ENCODE measurements at places on chromosomes 16 and 17.

DNA sequence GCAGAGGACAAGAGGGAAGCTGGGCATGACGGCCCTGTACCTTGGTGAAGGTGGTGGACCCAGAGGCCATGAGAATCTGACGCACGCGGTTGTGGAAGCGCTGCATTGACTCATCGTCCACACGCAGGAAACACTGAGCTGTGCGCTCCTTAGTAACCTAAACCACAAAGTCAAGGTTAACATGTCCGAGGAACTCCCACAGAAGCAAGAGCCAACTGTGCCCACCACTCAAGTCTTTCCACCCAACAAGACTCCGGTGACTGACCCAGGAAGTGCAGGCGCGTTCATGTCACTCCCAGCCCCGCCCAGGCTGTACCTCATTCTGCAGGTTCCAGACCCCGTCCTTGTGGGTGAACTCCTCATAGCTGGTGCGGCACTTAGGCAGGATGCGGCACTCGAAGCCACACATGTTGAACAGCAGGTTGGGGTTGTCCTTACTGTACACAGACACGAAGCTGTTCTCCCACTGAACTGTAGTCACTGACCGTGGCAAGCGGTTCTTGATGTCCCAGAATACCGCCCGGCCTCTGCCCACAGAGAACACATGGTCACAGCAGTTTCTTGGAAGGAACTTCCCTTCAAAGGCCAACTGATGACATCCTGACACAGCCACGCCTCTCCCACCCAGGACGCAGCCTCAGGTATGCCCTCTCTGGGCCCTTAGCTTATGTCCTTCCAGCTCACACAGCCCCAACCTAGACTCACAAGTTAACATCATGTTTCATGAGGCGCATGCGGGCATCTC, 11.5 kb downstream of the PRPF8 start:
- no peak for DNase-seq

DNA sequence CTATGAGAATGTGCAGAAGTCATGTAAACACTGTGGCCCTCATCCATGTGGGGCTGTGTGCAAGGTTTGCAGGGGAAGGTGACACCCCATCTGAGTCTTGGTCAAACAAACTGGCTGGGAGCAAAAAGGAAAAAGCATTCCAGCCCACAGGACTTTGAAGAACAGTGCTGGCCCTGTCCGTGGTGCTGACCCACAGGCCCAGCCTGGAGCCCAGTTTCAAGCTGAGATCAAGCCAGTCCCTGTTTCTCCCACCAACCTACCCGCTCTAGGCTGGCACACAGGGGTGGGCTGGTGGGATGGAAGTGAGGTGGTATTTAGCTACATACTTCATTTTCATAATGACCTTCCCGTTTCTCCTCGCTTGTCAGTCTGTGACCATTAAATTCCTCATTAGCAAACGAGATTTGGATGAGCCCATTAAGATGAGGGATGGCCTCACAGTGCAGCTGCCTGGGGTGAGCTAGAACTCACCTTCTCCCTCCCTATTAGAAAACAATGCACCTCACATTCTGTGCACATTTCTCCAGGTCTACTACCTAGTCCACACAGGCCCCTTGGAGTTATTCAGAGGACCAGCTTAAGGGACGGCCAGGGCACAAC, 12.6 kb upstream of the RPL38 start:
- DNase-seq, result no peak

DNA sequence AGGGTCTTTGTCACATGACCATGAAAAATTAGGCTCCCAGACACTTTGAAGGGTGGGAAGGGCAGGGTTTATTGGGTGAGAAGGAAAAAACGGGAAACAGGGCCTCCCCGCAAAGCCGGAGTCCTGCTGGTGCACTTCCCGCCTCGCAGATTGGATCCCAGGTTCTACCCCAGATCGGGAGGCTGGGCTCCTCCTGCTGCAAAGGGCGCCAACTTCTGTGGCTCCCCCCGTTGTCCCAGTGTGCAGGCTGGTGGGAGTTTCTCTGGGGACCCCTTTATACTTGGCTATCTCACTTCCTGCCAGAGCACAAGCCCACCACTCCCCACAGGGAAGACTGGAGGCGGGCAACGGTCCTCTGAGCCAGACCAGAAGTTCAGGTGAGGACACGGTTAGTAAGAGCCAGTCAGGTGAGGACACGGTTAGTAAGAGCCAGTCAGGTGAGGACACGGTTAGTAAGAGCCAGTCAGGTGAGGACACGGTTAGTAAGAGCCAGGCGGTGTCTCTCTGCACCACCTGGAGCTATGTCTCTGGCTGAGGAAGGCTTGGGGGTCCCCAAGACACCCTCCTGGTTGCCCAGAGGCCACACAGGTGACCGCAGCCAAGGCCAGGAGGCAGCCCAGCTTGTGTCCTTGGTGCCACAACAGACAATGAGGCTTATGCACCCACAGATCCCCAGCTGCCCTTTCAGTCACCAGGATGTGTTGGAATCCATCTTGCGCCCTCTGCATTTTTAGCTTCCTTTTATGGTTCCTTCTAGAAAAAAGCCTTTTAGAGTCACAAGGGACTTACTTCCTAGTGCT, 48.1 kb upstream of the CHMP6 start:
- no peak for DNase-seq

- no peak for DNase-seq
These were observed 3.9 kb upstream of the CACNG4 start for GRCh38 chr17:66960613-66961012.

DNA sequence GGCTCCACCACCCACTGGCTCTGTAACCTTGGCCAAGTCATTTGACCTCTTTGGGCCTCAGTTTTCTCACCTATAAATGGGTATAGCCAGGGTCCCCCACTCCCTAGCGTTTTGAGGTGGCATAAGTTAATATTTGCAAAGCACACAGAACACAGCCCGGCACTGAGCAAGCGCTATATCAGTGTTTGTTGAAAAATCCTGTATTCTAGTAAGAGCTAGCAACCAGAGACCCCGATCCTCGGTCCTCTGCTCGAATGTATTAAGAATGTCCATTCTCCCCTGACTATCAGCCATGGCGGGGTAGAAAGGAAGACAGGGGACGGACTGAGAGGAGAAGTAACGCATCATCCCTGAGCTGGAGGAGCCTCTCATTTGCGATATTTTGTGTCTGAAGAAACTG, 131.2 kb downstream of the IRF8 start:
- DNase-seq, result no peak

DNA sequence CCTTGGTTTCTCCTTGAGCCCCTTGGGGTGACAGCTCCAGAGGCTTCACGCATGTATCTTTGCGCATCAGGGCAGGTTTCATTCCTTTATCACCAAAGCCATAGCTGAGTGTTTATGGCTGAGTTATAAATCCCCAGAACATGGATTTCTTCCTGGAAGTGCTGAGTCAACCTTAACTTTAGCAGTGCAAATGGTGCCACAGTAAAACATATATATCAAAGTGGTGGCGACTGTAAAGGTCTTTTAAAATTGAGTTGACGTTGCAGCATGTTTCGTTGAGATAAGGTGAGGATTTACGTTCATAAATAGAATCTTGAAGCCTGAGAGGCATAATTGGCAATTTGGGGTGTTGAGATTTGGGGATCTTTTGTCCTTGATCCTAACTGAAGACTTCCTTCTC, 214.1 kb downstream of the HS3ST4 start:
- DNase-seq, result no peak

- no peak for DNase-seq
These were observed 20.8 kb upstream of the PPM1E start for GRCh38 chr17:58734811-58735210.

GRCh38 chr17:10754109-10754508, 24.3 kb upstream of the TMEM220 start:
- peak; percentile 7 for DNase-seq

DNA sequence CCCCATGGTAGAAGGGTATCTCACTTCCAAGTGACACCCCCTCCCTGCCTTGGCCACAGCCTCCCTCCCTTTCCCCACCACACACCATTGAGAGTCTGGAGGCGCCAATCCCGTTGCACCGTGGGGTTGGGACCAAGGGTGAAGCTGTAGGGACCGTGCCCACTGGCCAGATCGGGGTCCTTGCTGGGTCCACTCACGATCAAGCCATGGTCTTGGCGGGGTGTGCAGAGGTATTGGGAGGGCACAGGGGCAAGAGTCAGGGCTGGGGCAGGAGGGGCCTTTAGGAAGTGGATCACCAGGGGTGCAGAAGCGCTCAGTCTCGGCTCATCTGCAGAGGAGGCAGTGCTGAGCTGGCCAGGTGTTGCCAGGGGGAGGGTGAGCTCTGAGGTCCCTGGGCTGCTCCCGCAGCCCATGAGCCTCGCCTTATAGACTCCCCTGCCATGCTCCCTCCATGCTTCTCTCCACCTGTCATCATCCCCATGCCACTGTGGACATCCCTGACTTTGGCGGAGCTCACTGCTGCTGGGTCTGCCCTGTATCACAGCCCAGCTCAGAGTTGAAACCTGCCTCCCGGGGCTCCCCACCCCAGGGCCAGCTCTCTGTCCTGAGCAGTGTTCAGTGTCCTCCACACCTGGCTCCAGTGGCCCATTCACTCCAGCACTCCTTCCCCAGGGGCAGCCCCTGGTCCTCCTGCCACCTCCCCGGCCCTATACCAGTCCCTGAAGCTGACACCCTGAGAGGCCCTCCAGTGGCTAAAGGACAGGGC, 8.3 kb downstream of the CDH16 start:
- no peak for DNase-seq

DNA sequence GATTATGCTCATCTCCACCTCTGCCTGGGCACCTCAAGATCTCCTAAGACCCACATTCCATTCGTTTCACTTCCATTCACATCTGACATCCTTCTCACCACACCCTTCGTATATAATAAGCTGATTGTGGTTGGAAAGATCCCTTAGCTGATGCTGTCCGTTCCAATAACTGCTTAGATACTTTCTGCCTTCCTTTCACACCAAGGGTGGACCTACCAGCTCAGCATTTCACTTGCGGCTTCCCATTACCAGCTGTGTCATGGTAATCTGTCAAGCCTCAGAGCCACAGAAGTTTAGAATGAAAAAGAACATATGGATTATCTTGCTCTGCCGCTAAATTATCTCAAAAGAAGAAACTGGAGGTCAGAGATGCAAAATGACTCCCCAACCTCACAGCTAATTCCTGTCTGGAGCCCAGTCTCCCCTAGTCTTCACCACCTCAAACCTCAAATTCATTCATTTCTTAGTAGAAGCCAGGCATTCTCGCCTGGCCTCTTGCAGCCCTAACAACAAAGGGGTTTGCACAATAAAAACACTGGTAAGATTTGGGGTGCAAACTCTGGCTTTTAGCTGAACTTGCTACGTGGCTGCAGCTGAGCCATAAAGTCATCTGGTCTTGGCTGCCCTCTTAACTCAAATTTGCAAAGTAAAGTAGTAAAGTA, 182.8 kb upstream of the HS3ST3A1 start:
- no peak for DNase-seq

GRCh38 chr16:4661661-4662060, 31.7 kb upstream of the NUDT16L1 start:
- no peak for DNase-seq

All from CD4-positive, alpha-beta T cell treated with Interleukin-6 at 100 ng/mL for 8 hours (primary cell).